ENCODE measurements at places on chromosomes 1 and 21.

DNA sequence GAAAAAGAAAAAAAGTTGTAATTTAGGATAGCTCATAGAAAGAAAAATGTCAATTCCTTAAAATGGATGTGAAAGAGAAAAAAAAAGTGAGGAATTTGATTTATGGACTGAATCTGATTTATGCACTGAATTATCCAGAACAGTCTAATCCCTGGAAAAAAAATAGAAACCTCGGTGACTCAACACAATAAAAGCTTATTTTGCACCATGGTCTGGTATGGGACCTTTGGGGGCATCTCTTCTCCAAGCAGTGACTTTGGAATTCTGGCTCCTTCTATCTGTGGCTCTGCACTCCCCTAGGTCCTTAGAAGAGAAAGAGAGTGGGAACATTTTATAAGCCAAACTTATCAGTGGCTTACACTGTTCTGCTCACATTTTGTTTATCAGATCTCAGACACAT lies 471.7 kb upstream of the B3GALT2 start:
- no peak for DNase-seq

GRCh38 chr1:48966583-48966982 lies 189.9 kb upstream of the BEND5 start:
- no peak for DNase-seq

DNA sequence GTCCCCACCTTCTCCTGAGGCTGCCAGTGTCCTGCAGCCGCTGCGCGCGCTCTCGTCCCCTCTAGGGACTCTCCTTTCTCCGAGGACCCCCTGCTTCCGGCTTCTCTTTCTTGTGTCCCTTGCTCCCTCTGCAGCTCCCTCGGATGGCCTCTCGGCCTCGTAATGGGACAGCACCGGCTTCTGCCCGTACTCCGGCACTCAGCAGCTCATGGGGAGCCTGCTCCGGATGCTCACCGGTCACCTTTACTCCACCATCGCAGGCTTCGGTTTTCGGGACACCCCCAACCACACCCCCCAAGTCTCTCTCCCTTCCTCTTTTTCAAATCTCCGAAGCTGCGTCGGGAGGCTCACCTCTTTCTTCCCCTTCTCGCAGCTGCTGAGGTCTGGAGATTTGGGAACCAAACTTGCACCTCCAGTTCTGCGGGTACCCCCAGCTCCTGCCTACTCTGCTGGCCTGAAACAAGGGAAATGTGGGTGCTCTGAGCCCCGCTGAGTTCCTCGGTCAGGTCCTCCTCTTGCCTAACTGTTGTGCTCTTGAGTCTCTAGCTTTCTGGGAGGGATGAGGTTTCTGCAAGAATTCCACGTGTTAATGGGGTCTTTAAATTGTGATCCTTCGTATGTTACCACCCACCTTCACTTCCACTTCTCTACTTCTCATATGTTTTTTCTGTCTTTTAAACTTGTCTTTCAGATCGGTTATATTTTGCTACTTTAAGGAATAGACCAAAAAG lies 930 bp downstream of the CDC14A start:
- no peak for DNase-seq

- no peak for DNase-seq
Measured at GRCh38 chr1:19798486-19799229, 1.1 kb downstream of the TMCO4 start.

DNA sequence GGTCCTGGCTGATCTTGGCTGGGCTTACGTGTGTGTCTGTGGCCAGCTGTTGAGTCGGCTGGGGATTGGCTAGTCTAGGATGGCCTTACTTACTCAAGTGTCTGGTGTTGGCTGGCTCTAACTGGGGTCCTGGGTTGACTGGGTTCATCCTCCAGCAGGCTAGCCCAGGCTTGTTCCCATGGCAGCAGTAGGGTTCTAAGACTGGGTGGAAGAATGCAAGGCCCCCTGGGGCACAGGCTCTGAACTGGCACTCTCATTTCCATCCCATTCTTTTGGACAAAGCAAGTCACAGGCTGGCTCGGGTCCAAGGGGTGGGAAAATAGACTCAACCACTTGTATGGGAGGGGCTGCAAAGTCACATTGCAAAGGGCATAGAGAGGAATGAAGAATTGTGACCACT lies 7.9 kb upstream of the OPRD1 start:
- DNase-seq = no peak

DNA sequence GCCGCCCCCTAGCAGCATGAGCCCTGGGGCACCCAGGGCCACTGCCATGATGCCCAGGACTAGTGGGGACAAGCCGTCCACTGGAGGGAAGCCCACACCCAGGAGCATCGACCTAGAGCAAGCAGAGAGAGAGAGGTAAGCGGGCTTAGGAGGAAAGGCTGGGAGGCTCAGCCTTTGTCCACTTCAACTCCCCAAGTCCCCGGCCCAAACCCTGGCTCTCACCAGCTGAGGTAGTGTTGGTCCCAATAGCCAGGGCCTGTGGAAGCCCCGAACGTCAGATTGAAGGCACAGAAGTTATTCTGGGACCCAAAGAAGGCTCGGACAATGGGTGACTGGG lies 2.4 kb downstream of the GLMP start:
- no peak for DNase-seq

GRCh38 chr21:40333731-40334130 lies 466.5 kb downstream of the PCP4 start:
- DNase-seq = no peak

- DNase-seq = no peak
Measured at GRCh38 chr1:67721650-67722291, 36.8 kb downstream of the GADD45A start.

DNA sequence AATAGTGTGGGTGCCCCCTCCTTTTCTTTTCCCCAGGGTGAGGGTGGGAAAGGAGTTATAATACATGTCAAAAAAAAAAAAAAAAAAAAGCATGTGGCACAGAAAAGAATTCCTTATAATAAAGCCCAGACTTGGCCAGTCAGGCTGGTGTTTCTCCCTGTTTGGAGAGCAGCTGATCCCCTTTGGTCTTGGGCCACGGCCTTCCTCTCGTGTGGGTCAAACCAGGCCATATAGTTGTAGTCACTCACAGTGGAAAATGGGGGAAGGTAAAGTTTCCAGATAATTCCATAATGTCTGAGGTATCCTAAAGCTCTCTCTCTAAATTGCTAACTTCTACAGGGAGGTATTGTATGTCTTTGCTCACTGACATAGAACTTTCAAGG lies 22.0 kb downstream of the CLIC6 start:
- DNase-seq = no peak

GRCh38 chr1:210396541-210396940 lies 67.8 kb downstream of the HHAT start:
- no peak for DNase-seq

- DNase-seq = no peak
Measured at GRCh38 chr1:3222042-3222692, 153.2 kb downstream of the PRDM16 start.

- DNase-seq = no peak
Measured at GRCh38 chr1:154999571-155000410, 2.8 kb upstream of the ZBTB7B start.

DNA sequence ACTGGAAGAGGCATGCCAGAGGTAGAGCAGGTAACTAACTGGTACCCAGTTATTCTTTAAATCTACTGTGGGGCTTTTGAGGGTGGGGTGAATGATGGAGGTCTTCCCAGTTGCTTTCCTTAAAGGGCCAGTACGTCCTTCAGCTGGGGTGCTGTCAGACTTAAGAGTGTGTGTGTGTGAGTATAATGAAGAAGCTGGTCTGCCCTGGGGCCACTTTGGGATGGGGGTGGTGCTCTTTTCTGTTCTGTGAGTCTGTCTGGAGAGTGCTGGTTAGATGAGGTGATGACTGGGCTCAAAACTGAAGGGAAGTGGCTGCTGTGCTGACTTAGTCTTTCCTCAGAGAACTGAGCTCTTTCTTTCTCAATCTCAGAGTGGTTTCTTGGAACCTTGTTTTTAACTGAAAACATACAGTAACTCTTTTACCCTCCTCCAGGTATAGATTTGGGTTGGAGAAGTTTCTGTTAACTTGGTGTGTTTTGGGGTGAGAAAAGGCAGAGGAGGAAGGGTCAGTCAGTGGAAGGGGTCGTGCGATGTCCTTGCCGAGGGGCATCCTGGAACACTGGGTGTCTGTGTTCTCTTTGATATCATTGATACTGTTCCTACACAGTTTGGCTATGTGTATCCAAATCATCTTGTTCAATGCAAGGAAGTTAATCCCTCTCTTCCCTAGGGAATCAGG lies 746 bp downstream of the MACF1 start:
- DNase-seq = no peak

- DNase-seq = no peak
Measured at GRCh38 chr21:28357743-28358142, 634.9 kb downstream of the LTN1 start.

- DNase-seq = no peak
Measured at GRCh38 chr1:100452641-100453040, 85.3 kb upstream of the GPR88 start.

- no peak for DNase-seq
Measured at GRCh38 chr1:202586018-202586821, 124.0 kb downstream of the SYT2 start.

DNA sequence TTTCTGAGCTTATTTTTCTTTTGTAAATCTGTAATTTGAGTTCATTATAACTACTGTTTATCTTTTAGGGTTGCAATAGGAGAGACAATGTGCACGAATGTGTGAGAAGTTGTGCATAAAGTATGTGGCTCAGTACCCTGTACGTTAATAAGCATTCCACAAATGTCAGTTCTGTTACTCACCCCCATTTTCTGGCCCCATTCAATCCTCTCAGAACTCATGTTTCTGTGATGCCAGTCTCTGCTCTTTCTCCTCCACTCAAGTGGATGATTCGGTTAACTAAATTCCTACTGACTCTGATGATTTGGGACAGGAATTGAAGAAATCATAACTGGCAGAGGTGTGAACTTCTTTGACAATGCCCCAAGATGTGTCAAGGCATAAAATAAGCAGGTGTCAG lies 10.2 kb upstream of the DMRTB1 start:
- no peak for DNase-seq

- no peak for DNase-seq
Measured at GRCh38 chr1:94096797-94097549, 24.0 kb downstream of the ABCA4 start.

DNA sequence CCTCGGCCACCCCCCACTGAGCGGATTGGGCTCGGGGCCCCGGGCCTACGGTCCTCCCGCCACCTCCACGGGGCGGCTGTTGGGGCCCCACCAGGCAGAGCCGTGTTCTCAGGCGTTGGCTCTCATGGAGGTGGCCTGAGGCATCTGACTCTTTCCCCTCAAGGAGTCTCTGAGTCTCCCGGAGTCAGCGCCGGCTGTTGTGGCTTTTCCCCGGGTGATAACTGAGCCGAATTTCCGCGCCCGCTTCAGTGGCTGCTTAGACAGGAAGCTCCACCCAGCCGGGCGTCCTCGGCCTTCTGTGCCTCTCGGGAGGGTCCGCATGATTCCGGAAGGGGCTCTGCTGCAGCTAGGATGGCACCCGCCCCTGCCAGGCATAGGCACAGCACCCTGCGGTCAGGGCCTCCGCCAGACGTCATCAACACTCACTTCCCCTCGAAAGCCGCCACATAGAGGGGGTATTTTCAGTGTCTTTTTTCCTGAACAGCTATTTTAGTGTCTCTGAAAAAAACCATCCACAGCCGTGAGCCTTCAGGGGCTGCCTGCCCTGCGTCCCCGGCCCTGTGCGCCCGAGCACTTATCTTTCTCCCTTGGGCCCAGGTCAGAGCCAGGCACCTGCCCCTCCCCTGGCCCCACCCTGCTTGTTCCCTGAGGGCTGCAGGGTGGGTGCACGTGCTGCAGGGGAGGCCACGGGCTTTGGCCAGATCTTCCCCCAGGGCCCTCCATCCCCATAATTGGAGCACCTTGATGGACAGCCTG lies 72.9 kb downstream of the SKI start:
- peak; percentile 87 for DNase-seq

DNA sequence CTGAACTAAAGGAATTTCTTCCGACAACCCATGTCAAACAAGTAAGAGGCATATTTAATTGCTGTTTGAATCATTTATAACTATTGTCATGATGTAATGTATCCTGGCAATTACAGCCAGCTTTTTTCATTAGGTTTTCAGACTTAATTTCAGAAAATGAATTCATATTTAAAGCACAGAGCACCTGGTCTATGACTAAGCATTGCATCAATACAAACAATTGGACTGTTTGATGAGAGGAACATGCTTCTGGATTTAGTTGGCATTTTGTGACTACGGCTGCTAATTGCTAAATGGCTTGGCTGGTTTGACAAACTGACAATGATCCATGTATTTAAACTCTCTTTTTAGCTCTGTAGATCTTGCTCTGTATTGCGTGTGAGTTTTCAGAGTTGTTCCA lies 853.4 kb downstream of the NCAM2 start:
- no peak for DNase-seq

GRCh38 chr1:91141858-91142257 lies 120.0 kb upstream of the ZNF644 start:
- no peak for DNase-seq

DNA sequence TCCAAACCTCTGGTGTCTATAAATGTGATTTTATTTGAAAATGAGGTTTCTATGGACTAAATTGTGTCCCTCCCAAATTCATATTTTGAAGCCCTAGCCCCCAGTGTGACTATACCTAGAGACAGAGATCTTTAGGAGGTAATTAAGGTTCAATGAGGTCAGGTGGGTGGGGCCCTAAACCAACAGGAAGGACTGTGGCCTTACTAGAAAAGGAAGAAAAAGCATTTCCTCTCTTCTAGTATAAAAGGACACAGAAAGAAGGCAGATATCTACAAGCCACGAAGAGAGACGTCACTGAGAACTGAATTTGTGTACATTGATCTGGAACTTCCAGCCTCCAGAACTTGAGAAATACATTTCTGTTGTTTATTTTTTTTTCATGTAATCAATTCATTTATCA lies 123.1 kb upstream of the RUNX1 start:
- no peak for DNase-seq

DNA sequence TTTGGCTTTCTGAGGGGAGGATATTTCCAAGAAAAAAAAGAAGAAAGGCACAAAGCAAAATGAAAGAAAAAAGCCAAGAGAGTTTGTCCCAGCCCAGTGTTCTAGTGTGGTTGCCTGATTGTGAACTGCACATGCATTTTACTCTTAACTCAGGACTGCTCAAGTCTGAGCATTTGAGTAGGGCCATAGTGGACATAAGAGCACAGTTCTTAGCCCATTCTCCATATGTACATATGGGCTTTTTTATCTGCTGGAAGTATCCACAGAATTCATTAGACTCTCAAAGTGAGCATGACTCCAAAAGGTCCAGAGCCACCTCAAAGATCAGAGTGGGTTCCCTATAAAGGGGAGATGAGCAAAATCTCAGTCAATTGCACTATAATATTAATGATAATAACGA lies 13.6 kb upstream of the DDX59 start:
- no peak for DNase-seq

- DNase-seq = no peak
Measured at GRCh38 chr1:79215311-79215710, 208.8 kb upstream of the ADGRL4 start.

DNA sequence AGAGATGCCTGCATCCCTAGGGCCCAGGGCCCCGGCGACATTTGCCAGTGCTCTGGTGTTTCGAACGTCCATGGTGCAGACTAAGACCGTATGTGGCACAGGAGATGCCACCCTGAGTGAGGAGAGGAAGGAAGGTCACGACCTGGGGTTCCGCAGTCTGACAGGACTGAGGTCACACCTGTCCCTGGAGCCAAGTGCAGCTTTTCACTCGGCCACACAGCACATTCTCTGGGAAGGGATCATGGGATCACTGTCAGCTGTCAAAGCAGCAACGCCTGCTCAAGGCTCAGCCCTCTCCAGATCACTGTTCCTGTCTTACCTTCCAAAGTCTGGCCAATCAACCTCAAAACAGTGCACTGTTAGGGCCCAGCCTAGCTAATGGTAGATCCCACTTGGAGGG lies 243.6 kb downstream of the SIPA1L2 start:
- no peak for DNase-seq
